ENCODE measurements at places on chromosomes 6 and 20. TPM values are rescaled to one million over a fixed set of nuclear protein-coding genes. Genes with fewer than 3 reads are reported as not detected.

The MUCL3 gene
- not detected for total RNA-seq

The ARMH2 gene
- not detected for total RNA-seq

The MAS1 gene
- not detected for total RNA-seq

The NOTCH4 gene
- total RNA-seq, result 5.0 TPM

The FAM209B gene
- total RNA-seq, result not detected

The SLC35D3 gene
- not detected for total RNA-seq

The B3GALT4 gene
- total RNA-seq, result 2.3 TPM

The LRRN4 gene
- not detected for total RNA-seq

The MLIP gene
- 0.54 TPM for total RNA-seq

The CD93 gene
- total RNA-seq, result 7.8 TPM

The HLA-C gene
- total RNA-seq, result 380 TPM

The PHACTR3 gene
- not detected for total RNA-seq

The ARFRP1 gene
- 37.3 TPM for total RNA-seq

The MOCS1 gene
- 18.0 TPM for total RNA-seq

The ME1 gene
- 21.7 TPM for total RNA-seq

The PPT2 gene
- 9.4 TPM for total RNA-seq

The ADGRB3 gene
- 1.3 TPM for total RNA-seq

The SLC22A23 gene
- 13.9 TPM for total RNA-seq

The GJA10 gene
- total RNA-seq, result not detected

The TDRD6 gene
- total RNA-seq, result not detected

The CASS4 gene
- total RNA-seq, result 17.0 TPM

The C4A gene
- total RNA-seq, result 12.1 TPM

The FAM83C gene
- not detected for total RNA-seq

The CFAP206 gene
- not detected for total RNA-seq

The BTN1A1 gene
- not detected for total RNA-seq

The MACROD2 gene
- not detected for total RNA-seq

The PRR18 gene
- total RNA-seq, result not detected

The ZSCAN31 gene
- 10.5 TPM for total RNA-seq

The GMEB2 gene
- 12.5 TPM for total RNA-seq

The ELOVL2 gene
- 7.0 TPM for total RNA-seq

The UNC93A gene
- total RNA-seq, result not detected

The CGAS gene
- 6.0 TPM for total RNA-seq

The LKAAEAR1 gene
- total RNA-seq, result not detected

The ARFGEF3 gene
- 0.32 TPM for total RNA-seq

The PAX1 gene
- not detected for total RNA-seq

The TSBP1 gene
- total RNA-seq, result not detected

Measured in cardiac atrium fibroblast (primary cell).